ENCODE measurements at places on chromosomes 12 and 14.
A peak's percentile ranks its signal among the peaks of the same experiment; 100 is the strongest.

- no peak for DNase-seq
These were observed 925 bp upstream of the MIPOL1 start for GRCh38 chr14:37196604-37197420.

DNA sequence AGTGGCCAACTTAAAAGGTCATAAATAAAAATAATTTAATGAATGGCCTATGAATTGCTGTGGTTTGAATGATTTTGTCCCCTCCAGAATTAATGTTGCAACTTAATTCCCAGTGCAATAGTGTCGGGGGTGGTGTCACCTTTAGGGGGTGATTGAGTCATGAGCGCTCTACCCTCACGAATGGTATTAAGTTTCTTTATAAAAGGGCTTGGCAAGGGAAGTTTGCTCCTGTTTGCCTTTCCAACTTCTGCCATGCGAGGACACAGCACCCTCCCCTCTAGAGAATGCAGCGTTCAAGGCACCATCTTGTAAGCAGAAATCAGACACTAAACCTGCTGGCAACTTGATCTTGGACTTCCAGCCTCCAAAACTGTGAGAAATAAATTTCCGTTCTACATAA is 253.3 kb downstream of the ATXN7L3B start:
- DNase-seq, result no peak

GRCh38 chr14:105073720-105074600 is 8.7 kb upstream of the GPR132 start:
- no peak for DNase-seq

- DNase-seq, result no peak
These were observed 13.2 kb downstream of the CHFR start for GRCh38 chr12:132874175-132874574.

DNA sequence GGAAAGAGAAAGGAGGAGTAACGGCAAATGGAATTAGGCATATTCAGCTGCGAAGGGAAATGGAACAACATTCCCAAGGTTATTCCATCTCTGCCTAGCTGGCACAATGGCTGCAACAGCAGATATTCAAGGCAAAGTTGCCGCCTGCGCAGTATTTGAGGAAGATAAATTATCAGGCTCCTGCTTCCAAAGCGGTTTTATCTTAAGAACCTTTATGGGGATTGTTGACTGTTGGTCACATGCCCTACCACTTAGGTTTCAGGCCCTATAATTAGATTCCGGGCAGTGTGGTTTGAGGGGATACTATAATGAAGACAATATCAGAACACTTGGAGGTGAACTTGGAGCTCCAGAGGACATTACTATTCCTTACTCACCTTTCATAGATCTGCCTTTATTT is 99.7 kb downstream of the FGD4 start:
- DNase-seq, result no peak

DNA sequence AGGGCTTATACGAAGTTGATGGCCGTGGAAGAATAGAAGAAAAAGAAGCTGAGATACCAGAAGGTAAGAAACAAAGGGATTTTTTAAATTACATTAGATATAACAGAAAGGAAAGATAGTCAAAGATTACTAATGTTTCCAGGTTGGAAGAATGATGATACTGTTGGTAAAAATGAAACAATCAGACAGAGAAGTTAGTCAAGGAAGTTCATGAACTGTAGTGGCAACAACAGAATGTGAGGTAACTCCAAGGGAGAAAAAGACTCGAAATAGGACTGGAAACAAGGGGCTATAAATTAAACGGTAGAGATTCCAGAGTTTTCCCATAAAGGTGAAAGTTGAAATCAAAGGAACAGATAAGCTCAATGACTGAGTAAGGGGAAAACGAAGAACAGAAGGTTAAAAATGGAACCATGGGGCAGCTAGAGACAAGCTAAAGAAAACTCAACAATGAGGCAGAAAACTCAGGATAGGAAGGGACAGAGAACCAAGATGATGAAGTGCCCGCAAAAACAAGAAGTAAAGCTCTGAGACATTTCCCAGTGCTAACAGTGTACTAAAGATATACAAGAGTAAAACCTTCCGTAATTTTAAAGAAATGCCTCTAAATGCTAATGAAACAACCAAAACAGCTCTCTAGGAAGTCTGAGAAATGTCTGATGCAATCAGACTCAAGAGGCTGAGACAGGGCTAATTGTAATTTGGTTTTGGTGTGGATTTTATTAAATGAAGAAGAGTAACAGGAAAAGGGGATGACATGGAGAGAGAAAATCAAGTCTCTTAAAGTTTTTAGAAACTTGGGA is 70.0 kb downstream of the PPP2R5E start:
- no peak for DNase-seq

- DNase-seq, result no peak
These were observed 28.4 kb downstream of the BCL2L14 start for GRCh38 chr12:12099102-12099501.

GRCh38 chr14:89810101-89810500 is 144.4 kb downstream of the EFCAB11 start:
- no peak for DNase-seq

- no peak for DNase-seq
These were observed 38.4 kb downstream of the RTL1 start for GRCh38 chr14:100864960-100865681.

DNA sequence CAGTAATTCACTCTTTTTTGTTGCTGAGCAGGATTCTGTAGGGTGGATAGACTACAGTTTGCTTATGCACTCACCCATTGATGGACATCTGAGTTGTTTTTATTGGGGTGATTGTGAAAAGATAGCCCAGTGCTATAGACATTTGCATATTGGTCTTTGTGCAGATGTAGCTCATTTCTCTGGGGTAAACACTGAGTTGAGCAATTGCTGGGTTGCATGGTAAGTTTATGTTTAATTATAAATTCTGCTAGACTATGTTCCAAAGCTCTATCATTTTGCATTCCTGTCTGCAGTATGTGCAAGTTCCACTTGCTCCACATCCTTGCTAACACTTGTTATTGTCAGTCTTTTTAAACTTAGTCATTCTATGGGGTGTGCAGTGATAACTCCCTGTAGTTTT is 65.4 kb upstream of the RFLNA start:
- no peak for DNase-seq

DNA sequence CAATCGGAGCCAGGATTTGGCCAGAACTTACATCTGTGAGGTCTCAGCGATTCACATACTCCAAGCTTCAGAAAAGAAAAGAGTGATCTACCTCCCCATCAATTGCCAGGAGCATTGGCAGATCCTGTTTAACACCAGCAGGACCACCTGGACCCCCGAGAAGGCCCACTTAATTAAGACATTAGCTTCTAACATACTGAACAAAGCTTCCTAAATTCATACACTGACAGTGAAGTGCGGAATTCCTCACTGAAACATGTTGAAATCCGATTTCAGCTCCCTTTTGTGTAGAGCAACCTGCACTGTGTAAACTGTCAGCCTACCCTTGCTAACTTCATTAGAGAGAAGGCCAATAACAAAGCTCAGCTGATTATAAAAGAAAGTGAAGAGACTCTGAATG is 274.0 kb downstream of the NOVA1 start:
- DNase-seq, result no peak

GRCh38 chr12:47377414-47378221 is 297.9 kb upstream of the AMIGO2 start:
- no peak for DNase-seq

DNA sequence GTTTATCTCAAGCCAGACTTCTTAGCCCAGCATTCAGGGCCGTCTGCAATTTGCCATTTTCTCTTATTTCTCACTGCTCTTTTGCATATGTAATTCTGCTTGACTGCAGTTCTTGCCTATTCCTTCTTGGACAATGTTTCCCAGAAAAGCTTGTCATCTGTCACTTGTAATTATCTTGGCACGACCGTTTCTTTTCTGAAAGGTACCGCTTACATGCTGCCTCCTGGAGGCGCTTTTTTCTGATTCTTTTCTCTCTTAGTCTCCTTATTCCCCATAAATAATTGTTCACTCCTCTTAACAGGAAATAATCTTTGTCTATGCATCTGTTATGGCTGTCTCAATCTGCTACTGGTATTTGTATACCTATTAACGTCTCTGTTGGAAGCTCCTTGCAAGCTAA is 1.2 kb upstream of the ALDH1L2 start:
- no peak for DNase-seq

DNA sequence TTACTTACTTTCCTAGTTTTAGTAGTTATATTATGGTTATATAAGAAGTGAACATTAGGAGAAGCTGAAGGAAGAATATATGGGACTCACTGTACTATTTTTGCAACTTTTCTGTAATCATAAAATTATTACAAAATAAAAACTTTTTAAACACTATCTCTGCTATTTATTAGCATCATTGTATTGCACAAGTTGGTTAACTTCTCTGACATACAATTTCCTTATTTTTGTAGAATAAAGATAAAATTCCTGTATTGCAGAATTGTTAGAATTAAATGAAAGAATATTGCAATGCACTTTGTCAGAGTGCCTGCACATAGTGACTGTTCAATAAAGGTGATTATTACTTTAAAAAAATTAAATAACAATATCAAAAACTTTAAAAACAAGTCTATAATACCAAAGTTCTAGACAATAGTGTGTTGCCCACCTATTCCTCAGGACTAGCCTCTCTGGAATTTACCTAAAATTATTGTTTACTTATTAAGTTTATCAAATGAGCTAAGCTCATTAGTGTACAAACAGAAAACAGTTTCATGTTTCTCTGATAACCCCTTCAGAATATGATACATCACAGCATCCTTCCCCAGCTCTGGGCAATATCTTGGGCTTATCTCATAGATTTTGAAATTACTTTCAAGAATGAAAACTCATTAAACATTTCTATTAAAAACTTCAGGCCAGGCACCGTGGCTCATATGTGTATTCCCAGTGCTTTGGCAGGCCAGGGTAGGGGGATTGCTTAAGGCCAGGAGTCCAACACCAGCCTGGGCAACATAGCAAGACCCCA is 77.4 kb upstream of the TMPO start:
- DNase-seq, result no peak

- no peak for DNase-seq
These were observed at the start of gene ADAM21 for GRCh38 chr14:70451874-70452273. TSS of gene ADAM21 (plus strand) at chr14:70452174. CDS start at chr14:70457500, 5,326 bp downstream.

DNA sequence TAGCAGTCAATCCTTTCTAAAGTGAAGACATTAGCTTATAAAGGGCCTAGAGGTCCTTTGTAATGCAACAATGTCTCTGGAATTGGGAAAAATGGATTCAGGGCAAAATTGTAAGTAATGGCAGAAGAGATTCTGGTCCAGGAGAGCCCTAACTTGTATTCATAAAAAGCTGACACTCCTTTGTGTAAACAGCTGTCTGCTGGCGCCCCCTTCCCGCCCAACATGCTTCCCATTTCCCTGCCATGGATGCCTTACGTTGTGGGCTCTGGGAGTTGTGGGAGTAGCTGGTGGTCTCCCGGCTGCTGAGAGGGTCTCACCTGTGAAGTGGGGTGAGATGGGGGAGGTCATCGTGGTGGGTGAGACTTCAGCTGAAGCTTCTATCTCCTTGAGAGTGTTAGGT is 2.3 kb downstream of the ACRBP start:
- DNase-seq, result no peak

- DNase-seq, result no peak
These were observed 515.9 kb upstream of the TBX3 start for GRCh38 chr12:115199831-115200230.

DNA sequence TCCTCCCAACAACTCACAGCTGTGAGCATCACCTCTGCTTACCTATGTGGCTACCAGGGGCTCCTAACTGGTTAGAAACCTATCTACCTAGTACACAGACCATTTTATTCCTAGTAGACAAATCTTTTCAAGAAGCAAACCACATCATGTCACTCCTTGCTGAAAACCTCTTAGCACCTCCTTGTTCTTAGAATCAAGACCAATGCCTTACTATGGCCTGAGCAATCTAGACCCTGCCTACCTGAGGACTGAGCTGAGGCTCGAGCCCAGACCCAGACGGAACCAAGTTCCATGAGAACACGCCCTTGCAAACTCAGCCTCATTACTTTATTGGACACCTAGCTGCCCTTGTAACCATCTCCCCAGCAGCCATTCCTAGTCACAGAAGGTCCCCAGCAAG is 32.6 kb downstream of the CMKLR1 start:
- no peak for DNase-seq

DNA sequence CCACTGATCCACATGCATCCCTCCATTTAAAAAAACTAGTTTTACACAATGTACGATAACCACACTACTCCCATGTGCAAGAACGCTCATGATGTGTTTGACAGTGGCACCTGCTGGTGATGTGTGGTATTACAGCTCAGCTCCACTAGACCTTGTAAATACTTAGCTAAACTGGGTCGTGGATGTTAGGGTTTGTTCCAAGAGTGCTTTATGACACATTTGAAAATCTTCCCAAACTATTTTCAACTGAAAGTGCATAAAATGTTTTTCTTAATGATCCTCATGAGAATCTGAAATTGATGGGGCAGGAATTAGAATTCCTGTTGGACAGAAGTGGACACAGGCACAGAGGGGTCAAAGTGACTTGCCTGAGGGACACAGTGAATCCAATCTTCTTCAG is 99.2 kb downstream of the SCARB1 start:
- peak; percentile 46 for DNase-seq

Data from activated CD4-positive, alpha-beta T cell treated with anti-CD3 and anti-CD28 coated beads for 4 hours (primary cell).